Choroid plexus epithelial cell (primary cell): ENCODE measurements at places on chromosomes 2 and 18.

- no peak for DNase-seq
Measured at GRCh38 chr2:161032635-161033034, 127.6 kb upstream of the TANK start.

DNA sequence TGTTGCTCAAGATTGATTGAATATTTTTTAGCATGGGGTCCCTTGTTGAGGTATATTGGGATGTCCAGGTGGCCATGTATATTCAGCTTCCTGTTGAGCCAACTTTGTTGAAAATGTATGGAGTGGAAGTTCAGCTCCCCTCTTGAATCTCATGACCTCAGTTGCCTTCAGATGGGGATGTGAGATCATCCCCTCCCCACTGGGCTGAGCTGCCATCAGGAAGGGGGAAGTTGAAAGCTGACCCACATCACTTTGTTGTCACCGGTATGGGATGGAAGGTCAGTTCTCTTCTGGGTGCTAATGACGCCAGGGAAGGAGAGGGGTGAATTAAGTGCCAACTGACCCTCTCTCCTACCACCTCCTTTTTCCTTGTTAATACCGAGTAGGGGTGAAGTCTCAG lies 33.9 kb downstream of the ACOXL start:
- DNase-seq: no peak

- no peak for DNase-seq
Measured at GRCh38 chr2:12296915-12297314, 419.8 kb upstream of the TRIB2 start.

DNA sequence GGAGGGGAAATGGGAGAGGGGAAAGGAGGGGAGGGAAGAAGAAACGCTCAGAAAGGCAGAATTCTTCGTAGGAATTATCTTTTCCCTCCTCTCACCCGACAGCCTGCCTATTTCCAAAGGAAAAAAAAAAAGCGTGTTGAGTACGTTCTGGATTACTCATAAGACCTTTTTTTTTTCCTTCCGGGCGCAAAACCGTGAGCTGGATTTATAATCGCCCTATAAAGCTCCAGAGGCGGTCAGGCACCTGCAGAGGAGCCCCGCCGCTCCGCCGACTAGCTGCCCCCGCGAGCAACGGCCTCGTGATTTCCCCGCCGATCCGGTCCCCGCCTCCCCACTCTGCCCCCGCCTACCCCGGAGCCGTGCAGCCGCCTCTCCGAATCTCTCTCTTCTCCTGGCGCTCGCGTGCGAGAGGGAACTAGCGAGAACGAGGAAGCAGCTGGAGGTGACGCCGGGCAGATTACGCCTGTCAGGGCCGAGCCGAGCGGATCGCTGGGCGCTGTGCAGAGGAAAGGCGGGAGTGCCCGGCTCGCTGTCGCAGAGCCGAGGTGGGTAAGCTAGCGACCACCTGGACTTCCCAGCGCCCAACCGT lies at the start of gene GAD1:
Gene GAD1, plus strand, starts transcription at position 384 of the 589 bp plus-strand sequence. CDS start 1,705 bp downstream, outside the sequence.
- peak; percentile 35 for DNase-seq

DNA sequence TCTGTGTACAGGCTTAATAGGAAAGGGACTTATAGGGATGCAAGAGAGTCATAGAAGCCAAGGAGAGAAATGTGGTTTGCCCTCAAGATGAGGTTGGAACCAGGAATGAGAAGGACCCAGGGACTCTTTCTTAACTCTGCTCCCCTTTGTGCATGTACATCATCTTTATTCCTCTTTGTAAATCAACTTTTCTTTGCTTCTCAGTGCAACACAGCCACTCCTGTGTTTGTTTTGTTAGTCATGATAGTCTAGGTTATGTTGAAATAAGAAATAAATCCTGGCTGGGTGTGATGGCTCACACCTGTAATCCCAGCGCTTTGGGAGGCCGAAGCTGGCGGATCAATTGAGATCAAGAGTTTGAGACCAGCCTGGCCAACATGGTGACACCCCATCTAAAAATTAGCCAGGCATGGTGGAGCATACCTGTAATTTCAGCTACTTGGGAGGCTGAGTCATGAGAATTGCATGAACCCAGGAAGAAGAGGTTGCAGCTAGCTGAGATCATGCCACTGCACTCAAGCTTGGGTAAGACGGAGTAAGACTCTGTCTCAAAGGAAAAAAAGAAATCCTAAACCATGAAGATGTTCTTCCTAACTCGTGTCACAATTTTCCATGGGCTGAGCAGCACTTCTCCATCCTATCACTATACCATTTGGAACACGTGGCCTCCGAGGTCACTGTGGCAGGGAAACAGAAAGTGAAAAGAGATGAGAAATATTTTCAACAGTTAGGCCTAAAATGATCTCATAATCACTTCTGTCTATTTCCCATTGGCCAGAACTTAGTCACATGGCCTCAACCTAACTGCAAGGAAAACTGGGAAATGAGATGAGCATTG lies 73.0 kb upstream of the TMEM17 start:
- DNase-seq: peak; percentile 80

- peak; percentile 84 for DNase-seq
Measured at GRCh38 chr18:45687621-45688020, 36.4 kb upstream of the SLC14A1 start.

GRCh38 chr2:110702514-110703380 lies 24.9 kb upstream of the BUB1 start:
- no peak for DNase-seq

- peak; percentile 83 for DNase-seq
Measured at GRCh38 chr2:102166189-102166845, 20.5 kb upstream of the IL1RL2 start.

- no peak for DNase-seq
Measured at GRCh38 chr2:49940626-49941025, 786.3 kb upstream of the FSHR start.

GRCh38 chr2:148167241-148167766 lies 146.4 kb downstream of the MBD5 start:
- DNase-seq: no peak

DNA sequence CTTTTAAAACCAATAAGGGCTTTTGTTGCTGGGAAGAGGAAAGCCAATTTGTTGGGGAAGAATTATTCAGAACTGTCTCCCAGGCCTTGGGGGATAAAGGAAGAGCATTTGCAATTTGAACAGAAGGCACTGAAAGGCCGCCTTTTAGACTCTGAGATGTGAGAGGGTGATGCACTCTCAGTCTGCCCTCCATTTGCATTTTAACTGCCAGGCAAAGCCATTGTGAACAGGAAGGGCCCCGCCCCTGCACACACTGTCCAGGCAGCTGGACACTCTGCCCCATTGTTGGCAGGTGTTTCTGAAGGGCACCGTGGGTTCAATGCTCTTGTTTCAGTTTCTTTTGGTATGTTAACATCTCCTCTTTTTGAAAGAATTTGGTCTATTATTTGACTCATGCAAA lies 169.5 kb upstream of the COPS8 start:
- no peak for DNase-seq

- DNase-seq: no peak
Measured at GRCh38 chr18:26745288-26746181, 120.0 kb downstream of the AQP4 start.
